CD4-positive, alpha-beta T cell (primary cell): ENCODE measurements at places on chromosomes 1 and 21. TPM values are rescaled to one million over a fixed set of nuclear protein-coding genes. Genes with fewer than 3 reads are reported as not detected.

DNA sequence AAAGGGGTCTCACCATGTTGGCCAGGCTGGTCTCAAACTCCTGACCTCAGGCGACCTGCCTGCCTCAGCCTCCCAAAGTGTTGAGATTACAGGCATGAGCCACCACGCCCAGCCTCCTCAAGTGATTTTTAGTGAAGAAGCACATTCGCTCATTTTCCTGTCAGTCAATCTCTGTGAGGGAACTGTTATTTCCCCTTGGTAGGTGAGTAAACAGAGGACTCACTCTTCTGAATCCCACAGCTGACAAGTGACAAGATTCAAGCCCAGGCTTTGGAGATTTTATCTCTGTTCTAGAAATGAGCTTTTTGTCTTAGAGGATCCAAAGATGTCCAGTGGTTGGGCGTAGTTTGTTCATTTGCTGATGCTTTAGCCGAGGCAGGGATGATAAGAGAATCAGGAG, 43.9 kb upstream of the TACSTD2 start:
- DNase-seq: no peak

Gene MFAP2
- not detected for total RNA-seq

DNA sequence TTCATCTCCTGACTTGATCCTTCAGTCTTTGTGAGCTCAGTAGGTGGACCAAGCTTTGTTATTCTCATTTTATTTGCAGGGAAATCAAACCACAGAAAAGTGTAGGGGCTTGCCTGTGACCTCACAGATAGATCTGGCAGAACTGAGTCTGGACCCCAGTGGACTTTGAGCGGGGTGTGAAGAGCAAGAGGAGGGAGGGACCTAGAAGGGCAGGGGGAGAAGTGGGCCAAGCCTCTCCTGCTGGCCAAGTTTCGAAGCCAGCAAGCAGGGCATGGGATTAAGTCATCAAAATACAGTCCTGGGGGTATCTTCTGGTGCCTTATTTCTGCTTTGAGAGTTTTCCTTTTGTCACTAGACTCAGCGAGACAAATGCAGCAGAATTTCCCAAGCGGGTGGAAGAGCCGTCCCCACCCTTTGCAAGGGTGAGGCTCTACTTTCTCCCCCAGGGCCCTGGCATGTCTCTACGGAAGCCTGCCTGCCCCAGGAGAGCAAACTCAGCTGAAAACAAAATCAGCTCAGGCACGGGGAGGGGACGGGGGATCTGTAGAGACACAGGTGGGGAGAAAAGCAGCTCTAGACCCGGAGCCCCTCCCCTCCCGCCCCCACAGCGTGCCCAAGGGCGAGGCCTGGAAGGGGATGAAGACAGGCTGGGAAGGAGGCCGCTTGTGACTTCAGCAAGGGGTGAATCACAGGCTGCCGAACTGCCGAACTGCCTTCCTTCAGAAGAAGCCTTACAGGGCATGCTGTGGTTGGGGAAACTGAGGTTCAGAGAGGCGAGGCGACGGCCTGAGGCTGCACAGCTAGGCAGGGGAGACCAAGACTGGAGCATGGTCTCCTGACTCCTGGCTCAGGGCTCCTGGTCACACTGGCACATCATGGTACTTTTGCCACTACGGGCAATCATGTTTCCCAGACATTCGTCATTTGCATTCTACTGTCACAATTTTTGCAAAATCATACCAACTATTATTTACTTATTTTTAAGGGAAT, 19.2 kb downstream of the PKP1 start:
- DNase-seq: no peak

Gene OLFML3
- 0.31 TPM for total RNA-seq
